LNCaP clone FGC (cell line): ENCODE measurements at places on chromosomes 6 and 20.
A peak's percentile ranks its signal among the peaks of the same experiment; 100 is the strongest.

GRCh38 chr6:157092736-157093135, 230.6 kb downstream of the TMEM242 start:
- no peak for DNase-seq

- no peak for DNase-seq
These were observed at the start of gene PRDM13 for GRCh38 chr6:99606656-99607415. Gene PRDM13, plus strand, starts transcription at chr6:99606833. Its CDS starts 202 bp downstream, at chr6:99607035.

- no peak for DNase-seq
These were observed 9.1 kb downstream of the ZNF292 start for GRCh38 chr6:87164506-87164905.

DNA sequence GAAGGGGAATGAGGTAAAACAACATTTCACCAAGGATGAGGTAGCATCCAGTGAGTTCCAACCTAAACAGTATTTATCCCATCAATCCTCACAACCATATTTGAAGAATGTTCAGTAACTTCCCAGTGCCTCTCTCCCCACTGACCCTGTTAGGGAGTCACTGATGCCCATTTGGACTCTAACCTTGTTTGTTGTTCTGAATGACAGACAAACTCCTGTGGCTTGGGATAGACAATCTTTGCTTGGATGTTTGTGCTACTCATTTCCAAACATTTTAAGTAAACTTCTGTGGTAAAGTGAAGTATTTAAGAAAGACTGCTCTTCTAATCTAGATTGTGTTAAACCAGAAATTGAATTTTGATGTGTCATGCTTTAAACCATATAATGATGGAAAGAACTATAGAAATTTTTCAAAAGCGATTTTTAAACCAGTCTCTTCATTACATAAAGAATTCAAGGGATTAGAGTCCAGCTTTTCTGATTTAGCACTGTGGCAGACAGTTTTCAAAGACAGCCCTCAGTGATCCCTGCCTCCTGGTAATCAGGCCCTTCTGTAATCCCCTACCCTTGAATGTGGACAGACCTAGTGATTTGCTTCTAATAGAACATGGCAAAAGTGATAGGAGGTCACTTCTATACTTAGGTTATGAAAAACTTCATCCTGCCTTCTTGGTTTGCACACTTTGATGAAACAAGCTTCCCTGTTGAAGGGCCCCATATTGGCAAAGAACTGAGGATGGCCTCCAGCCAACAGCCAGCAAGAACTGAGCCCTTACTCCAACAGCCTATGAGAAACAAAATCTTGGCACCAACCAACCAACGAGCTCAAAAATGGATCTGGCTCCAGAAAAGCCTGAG, 191.6 kb downstream of the DST start:
- no peak for DNase-seq

GRCh38 chr20:50141811-50142561, 11.5 kb downstream of the PEDS1 start:
- DNase-seq = peak; percentile 72

- DNase-seq = no peak
These were observed 708.4 kb upstream of the EPHA7 start for GRCh38 chr6:94127716-94128115.

DNA sequence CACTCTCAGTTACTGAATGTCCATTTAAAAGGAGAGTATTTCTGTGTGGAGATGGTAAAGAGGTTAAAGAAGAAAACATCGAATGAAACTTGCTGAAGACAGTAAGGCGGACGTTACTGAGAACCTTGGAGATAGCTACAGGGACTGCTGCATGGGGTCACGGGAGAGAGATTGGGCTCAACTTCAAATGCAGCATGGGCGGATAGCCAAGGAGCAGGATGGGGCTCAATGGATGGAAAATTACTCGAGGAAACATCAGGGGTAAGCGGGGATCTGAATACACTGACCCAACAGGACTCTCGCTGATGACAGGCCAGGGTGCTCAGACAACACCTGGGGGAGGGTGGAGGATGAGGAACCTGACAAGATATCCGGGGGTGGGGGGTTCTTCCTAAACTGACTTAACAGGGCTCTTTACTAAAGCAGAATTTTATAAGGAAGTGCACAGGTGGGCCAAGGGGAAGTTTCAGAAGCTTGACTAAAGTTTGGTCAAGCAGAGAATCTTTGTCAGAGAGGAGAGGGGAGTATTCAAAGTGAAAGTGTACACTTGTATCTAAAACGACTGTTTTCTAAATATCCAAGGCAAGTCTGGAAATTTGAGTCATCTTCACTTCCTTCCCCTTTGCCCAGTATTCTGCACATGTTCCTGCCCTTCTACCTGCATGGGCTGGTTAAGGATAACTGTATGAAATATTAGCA, 22.8 kb downstream of the ECT2L start:
- DNase-seq = no peak

- no peak for DNase-seq
These were observed 117.4 kb downstream of the RFX6 start for GRCh38 chr6:116994447-116994846.

- no peak for DNase-seq
These were observed 6.8 kb downstream of the NOX3 start for GRCh38 chr6:155448668-155449449.

DNA sequence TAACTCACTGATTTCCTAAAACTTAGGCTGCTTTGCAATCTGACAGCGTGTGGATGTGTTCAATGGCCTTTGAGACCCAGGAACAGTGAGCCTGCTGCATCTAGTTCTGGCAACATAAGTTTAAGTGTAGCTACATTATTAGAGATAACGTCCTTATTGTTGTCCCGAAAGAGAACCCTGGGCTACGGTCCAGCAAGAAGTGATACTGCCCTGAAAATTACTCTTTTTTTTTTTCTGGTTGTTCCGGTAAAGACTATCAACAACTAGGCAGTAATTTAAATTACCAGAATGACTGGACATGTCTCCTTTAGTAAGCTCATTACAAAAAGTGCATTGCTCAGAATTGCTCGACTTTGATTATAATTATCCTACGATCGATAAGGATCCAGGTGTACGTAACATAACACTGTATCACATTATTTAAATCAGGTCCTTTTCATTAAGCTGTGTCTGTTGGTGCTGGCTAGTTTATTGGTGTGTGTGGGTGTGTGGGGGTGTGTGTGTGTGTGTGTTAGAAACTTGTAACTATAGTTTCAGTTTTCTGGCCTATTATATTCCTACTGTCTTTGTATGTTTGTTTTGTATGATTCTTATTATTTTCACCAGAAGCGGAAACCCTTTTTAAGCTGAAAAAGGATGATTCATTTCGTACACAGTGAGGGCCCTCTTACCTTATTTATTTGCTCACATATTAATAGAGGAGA, 3.0 kb downstream of the TSHZ2 start:
- no peak for DNase-seq

DNA sequence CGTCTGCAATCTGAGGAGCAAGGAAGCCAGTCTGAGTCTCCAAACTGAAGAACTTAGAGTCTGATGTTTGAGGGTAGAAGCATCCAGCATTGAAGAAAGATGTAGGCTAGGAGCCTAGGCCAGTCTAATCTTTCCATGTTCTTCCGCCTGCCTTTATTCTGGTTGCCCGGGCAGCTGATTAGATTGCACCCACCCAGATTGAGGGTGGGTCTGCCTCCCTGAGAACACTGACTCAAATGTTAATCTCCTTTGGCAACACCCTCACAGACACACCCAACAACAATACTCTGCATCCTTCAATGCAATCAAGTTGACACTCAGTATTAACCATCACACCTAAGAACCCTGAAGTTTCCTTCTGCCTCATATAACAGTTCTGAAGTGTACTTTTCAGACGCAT, 350.1 kb downstream of the RFPL4B start:
- DNase-seq = no peak

GRCh38 chr6:109515781-109516409, 32.9 kb upstream of the ZBTB24 start:
- DNase-seq = no peak

DNA sequence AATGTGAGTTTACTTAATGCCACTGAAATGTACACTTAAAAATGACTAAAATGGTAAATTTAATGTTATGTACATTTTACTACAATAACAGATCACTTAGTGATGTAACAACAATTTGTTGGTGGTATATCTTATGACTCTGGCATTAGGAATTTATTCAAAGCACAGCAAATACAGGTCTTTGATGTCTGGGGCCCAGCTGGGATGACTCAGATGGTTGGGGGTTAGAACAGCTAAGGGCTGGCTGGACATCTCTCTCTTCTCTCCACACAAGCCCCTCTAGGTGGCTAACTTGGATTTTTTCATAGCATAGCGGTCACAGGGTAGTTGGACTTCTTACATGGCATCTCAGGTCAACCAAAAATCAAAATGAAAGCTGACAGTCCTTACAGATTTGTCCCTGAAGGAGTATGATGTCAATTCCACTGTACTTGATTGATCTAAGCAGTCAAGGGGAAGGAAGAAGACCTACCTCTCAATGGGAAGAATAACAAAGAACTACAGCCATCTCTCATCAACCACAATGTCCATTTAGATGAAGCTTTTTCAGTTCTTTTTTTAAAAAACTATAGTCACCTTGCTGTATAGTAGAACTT, 37.5 kb upstream of the LCA5 start:
- DNase-seq = no peak

DNA sequence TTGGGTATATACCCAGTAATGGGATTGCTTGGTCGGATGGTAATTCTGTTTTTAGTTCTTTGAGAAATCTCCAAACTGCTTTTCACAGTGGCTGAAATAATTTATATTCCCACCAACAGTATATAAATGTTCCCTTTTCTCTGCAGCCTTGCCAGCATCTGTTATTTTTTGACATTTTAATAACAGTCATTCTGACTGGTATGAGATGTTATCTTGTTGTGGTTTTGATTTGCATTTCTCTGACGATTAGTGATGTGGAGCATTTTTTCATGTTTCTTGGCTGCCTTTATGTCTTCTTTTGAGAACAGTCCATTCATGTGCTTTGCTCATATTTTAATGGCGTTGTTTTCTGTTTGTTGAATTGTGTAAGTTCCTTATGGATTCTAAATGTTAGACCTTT, 641.6 kb downstream of the HACE1 start:
- DNase-seq = no peak

DNA sequence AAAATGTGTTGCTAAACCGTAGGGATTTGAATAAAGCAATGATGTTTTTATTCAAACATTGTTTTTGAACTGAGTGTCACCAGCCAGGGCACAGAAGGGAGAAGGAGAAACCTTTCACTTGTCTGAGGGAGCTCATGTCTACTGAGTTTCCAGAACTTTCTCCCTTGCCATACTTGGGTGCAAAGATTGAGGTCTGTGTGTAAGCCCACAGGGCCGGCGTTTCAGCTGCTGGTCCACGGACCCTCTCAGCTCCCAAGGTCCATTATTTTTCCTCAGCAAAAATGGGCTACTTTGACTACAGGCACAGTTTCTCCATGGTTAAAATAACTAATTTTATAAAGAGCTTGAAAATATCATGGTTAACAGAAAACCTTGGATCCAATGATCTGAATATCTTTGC, 32.6 kb downstream of the PSMG4 start:
- no peak for DNase-seq

- DNase-seq = no peak
These were observed 53.6 kb upstream of the PIM1 start for GRCh38 chr6:37116326-37116725.

- no peak for DNase-seq
These were observed 920.0 kb downstream of the TFAP2A start for GRCh38 chr6:9494864-9495263.

DNA sequence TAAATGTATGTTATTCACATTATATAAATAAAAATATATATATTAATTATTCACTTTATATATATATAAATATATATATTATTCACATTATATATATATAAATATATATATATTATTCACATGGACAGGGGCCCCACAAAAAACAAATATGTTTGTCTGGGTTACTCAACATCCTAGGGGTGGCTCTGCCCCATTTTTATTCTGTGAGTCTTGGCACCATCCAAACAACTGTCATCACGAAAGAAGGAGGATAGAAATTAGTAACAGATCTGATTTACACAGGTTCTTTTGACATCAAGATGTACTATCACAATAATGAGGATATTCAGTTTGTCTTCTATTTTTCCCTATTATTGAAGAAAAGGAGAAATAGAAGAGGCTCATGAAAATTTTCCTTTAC, 187.3 kb downstream of the GPX5 start:
- no peak for DNase-seq

DNA sequence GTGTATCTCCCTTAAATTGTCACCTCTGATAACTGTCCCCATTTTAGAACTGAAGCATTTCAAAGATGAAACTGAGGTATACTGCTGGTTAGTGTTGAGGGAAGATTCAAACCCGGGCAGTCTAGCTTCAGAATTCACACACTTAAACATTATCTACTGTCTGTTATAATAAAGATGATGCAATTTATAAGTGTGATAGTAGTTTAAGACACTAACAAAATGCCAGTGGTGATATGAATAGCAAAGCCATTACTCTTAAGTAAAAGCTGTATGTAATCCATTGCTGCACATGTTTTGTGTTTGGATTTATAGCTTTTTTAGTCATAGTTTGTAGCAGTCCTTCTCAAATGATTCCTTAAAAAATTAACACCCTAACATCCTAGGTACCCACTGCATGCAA, 19.8 kb downstream of the USP45 start:
- DNase-seq = no peak

DNA sequence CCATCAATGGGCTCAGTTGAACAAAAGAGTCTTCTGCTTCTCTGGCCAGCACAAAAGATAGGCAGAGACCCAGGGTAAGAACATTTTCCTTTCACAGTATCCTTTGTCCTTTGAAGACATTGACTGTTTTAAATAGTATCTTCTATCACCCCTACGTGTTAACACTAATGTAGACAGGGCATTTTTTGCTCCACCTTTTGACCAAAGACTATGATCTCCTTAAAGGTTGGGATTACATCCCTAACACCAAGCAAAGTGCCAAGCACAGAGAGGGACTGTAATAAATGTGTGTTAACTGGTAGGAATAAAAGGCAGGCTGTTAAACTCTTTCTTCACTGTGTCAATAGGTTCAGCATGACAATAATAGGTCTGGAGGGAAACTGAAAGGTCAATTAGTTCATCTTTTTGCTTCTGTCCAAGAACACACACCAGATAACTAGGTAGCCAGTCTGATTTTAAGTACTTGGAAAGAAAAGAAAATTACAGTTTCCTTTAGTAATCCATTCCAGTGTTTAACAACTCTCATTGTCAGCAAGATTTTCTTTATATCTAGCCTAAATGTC, 63.6 kb upstream of the NOX3 start:
- DNase-seq = no peak
